Amniotic stem cell (primary cell): ENCODE measurements at places on chromosomes 7 and 10.

GRCh38 chr10:81920213-81920829 lies 45.3 kb downstream of the NRG3 start:
- no peak for DNase-seq

DNA sequence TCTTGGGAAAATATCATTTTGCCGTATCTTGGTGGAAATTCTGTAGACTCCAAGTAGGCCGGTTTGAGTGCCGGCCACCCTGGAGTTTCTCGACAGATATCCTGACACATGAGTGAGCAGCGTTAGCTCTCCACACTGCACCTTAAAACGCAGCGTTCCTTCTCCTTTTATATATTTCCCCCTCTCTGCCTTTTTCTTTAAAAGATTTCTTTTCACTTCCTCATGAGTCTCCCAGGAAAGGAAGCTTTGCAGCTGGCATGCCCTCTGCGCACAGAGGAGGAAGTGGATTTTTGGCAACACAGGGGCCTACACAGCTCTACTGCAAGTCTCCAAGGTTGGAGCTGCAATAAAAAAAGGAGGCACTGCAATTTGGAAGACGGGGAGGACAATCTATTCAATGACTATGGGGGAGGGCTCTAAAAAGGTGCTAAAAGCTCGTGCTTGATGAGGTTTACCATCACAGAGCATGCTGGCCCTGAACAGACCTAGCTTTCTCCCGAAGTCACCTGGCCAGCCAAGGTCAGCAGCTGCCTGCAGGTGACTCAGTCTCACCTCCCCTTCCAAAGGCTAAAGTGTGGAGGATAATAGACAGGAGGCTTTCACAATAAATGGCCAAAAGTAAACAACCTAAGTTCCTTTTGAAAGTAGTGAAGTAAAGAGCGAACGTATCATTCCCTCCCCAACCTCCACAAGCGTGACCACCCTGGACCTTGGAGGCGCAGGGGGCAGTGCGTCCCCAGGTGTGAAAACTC lies 252.8 kb downstream of the ZMYND11 start:
- DNase-seq, result no peak

GRCh38 chr10:79044036-79044632 lies 24.6 kb upstream of the ZMIZ1 start:
- DNase-seq, result no peak

DNA sequence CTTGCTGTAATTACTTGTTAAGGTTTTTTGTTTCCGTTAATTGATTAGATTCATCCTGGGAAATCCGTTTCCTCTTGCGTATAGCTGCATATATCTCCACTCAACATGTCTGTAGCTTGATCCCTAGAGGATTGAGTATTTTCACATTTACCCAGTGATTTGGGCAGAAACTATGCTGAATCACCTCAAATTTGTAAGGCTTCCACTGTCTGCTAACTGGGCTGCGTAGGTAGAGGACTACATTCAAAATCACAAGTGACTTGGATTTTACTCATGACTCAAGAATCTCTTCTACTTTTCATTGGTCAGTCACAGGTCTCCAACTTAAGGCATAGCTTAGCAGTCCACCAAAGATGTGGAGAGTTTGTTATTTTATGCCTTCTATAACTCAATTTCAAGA lies 141.8 kb downstream of the POLR1F start:
- no peak for DNase-seq

DNA sequence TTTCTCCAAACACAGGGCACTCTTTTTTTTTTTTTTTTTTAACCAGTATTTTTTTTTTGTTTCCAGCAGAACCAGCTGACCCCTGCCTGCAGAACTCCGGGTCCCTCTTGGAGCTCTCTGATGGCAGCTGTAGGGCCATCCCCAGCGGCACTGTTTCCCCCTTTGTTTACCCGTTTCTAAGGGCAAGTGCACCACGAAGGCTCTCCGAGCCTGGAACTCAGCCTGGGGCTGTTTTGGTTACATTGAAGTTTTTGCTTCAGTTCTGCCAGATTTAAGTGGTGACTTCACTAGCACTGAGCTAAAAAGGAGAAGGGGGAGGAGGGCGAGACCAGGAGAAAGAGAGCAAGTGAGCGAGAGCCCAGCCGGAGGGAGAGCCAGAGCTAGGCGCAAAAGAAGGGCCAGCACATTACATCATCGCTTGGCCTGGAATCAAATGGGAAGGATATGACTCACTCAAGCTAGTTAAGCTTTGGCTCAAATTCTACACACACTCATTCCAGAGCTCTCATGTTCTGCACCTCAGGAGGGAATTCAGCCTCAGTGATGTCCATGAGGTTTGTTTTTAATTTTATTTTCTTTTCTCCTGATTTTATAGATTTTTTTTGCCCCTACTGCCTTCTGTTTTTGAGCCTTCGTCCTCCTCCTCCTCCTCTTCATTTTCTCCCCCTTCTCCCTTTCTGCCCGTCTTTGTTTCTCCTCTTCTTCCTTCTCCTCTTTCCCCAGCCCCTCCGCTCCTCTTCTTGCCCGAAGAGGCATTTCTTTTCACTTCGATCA lies 272.3 kb downstream of the TRIL start:
- DNase-seq, result peak; percentile 96

GRCh38 chr10:126661356-126661755 lies 9.1 kb downstream of the C10orf90 start:
- DNase-seq, result no peak

DNA sequence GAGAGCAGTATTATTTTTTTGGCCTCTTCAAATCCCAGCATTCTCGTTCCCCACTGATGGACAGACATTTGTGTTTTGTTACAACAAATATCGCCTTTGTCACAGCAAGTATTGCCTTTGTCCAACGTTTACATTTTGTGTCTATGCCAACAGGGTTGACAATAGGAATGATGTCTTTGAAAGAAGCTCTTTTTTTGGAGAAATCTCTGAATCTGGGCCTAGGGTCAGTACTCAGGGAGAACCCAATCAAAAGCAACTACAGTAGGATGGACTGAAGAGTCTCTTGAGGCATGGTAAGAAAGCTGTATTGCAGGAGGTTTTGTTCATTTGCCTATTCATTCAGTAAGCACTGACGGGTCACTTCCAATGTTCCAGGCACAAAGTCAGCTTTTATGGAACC lies 57.7 kb upstream of the KLF14 start:
- DNase-seq, result no peak

DNA sequence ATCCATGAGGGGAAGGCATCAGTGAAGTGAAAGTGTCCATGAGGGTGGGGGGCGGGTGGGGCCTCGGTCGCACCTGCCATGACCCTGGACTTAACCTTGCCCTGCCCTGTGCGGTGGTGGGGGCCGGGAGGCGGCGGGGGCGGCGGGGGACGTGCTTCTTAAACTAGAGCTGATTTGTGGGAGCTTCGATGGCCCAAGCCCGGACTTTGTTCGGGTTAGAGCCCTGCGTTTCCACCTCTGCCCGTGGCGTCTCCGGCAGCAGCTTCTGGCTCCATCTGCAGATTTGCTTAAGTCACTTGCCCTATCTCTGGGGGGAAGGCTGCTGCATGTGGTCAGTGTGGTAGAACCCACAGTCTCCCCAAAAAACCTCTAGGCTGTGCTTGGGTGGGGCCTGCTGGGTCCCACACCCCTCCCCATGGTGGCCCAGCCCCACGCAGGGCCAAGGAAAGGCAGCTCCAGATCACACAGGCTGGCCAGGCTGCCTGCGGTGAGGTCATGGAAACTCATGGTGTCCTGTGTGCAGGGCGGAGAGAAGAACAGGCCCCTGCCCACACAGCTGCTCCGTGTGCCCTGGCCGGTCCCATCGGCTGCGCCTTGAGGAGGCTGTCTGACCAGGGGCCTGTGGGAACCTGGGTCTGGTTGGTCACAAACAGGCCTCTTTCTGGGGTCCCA lies 93.2 kb downstream of the INPP5A start:
- no peak for DNase-seq

DNA sequence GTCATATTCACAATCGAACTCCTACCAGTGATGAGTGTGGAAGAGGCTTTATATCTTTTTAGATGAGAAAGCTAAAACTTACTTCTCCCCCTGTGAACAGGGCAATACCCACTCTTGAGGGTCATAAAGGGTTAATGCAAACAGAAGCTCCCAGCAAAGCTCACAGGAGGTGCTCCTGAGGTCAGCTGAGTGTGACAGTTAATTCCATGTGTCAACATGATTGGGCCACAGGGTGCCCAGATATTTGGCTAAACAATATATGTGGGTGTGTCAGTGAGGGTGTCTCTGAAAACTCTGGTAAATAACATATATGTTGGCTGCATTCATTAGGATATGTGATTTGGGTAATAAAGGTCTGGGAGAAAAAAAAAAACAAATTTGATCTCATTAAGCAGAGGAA lies 86.0 kb downstream of the HIP1 start:
- no peak for DNase-seq

DNA sequence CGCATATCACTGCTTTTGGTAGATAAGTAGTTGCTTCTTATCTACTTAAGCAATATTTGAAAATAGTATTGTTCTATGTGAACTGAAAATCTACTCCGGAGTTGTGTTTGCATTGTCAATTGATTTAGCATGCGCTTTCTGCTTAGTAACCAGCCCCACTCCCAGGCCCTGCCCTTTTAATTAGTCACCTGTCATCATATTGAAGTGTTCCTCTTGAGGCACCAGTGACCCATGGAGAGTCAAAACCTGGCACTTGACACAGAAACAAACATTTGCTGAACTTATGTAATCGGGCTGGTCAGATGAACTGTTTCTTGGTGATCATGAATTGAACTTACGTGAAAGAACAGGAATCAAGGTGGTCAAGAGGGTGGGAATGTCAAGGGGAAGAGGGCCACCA lies 27.8 kb upstream of the CDHR3 start:
- no peak for DNase-seq

DNA sequence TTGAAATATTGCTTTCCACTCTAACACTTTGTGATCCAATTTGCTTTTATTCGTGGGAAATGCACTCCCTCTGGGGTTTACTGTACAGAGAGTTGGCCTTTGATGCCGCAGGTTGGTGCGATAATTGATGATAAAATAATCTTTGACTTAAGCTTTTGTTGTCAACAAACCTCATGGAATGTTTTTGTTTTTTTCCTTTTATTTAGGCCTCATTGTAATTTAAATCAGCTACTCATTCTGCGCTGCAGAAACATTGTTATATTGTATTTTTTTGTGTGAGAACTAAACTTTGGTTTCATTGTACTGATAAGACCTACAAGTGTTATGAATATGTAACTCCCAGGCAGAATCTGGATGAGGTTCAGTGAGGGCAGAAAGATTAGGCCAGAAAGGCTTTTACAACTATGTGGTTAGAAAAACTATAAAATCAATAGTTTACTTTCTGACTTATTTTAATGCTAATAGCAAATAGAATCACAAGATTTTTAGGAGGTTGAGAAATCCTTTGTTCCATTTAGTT lies 76.8 kb upstream of the POM121L12 start:
- no peak for DNase-seq

DNA sequence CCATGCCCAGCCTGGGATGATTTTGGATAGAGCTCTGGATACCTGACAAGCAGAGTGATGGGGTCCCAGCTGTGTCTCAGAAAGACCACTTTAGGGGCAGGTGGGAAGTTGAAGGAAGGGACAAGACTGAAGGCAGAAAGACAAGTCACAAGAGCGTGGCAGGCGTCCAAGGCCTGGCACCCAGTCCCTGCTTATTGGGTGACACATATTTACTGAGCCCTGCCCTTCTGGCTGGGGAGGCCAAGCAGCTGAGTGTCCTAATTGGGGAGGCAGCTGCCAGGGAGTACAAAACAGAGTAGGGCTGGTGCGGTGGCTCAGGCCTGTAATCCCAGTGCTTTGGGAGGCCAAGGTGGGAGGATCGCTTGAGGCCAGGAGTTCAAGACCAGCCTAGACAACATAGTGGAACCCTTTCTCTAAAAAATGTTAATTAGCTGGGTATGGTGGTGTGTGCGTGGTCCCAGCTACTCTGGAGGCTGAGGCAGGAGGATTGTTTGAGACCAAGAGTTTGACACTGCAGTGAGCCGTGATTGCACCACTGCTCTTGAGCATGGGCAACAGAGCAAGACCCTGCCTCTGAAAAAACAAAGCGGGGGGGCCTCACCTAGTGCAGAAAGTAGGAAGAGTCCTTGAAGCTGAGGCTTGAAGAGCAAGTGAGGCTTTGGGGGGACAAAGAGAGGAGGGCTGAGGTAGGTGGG lies 53.0 kb upstream of the GTF2I start:
- no peak for DNase-seq

DNA sequence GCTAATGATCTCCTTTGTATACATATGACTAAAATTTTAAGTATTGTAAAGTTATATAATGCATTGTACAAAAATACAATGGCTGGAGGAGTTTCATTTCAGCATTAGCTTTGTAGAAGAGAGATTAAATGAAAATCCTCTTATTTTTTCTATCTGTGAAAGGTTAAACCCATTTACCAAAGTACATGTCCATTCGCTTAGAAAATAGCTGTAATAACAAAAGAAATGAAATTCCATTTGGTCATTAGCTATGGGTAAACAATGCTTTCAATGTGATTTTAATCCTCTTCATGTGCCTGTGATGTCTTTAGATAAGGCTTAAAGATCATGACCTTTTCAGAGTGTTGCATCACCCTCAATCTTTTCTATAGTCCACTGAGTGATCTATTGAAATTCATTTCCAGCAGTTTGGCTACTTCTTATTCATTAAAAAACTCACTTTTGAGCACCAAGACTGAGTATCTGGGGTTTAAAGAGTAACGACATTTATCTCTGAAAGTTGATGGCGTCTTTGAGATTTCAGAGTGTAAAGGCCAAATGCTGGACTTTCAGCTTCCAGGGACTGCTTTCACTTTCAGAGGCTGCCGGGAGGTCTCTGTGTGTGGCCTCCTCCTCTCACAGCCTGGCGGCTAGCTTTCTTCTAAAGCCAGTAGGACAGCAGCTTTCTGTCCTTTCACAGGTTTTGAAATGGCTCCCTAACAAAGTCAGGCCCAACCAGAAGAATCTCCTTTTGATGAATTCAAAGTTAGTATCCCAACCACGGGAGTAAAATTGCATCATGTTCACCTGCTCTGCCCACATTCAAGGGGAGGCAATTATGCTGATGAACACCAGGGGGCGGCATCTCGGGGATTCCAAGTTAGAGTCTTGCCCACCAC lies 701.4 kb upstream of the COBL start:
- no peak for DNase-seq

- DNase-seq, result no peak
These were observed at the start of gene RBM20 for GRCh38 chr10:110643653-110644597. Gene RBM20 (plus strand): TSS chr10:110644336. CDS start chr10:110644455, 119 bp downstream.
